ENCODE measurements at places on chromosomes 1 and 21.

- DNase-seq = peak; percentile 11
Observed at GRCh38 chr1:39955547-39956539, 898 bp downstream of the MFSD2A start.

DNA sequence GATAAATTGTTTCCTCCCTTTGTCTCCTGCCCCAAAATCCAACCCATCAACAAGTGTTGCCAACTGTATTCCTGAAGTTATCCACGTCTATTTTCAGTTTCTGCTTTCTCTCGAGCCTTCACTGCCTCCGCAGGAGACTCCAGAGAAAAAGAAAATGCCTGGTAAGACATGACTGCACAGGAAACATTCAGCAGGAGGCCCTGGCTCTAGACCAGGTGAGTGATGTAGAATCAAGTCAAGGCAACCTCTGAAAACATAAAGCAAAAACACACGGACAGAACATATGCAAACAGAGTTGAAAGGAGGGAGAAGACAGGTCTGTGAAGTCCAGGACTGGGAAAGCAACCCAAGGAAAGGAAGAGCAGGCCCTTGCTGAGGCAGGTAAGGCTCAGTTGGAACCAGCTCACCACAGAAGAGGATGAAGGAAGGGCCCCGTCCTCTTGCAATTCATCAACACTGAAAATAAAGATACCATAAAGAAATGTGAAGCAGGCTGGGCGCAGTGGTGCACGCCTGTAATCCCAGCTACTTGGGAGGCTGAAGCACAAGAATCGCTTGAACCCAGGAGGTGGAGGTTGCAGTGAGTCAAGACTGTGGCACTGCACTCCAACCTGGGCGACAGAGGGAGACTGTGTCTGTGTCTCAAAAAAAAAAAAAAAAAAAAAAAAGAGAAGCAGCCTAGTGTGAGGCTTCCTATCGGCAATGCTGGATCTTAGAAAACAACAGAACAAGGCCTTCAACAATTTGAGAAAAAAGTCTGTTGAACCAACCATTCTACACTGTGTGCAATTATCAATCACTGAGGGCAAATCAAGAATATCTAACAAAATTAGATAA is 8.8 kb downstream of the NOL9 start:
- DNase-seq = no peak

DNA sequence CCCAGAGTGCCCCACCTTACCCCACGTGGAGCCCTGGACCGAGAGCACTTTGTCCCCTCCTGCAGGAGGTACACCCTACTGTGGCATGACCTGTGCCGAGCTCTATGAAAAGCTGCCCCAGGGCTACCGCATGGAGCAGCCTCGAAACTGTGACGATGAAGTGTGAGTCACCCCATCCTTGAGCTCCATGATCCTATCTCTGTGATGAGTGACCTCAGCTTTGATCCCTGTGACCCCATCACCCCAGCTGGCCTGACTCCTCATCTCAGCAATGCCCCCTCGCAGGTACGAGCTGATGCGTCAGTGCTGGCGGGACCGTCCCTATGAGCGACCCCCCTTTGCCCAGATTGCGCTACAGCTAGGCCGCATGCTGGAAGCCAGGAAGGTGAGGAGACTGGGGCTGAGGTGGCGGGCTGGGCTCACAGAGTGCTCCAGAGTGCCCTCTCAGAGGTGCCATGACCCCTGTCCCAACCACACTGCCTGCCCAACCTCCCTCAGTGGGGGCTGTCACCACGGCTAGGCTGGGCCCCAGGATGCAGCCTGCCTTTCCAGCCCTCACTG is 16.2 kb upstream of the MPL start:
- DNase-seq = no peak

- DNase-seq = no peak
Observed at GRCh38 chr21:42534421-42535378, 21.0 kb downstream of the SLC37A1 start.

DNA sequence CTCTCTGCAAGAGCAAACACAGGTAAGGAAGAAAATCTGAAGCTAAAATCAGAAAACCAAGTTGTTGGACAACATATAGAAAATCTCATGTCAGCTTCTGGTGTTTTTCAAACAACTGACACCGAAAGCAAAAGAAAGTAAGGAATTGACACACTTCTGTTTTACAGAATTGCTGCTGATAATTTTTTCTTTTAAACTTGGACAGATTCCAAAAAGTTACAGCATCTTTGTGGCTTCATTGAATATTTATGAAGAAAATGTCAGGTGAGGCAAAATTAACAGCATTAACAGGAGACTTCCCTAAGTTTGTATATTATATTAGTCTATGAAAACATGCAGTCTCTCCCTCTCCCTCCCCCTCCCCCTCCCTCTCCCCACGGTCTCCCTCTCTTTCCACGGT is 14.9 kb upstream of the CTSS start:
- DNase-seq = no peak

- DNase-seq = no peak
Observed at GRCh38 chr1:45015683-45016082, 3.6 kb downstream of the UROD start.

GRCh38 chr21:41926117-41926806 is 27.6 kb downstream of the C2CD2 start:
- no peak for DNase-seq

DNA sequence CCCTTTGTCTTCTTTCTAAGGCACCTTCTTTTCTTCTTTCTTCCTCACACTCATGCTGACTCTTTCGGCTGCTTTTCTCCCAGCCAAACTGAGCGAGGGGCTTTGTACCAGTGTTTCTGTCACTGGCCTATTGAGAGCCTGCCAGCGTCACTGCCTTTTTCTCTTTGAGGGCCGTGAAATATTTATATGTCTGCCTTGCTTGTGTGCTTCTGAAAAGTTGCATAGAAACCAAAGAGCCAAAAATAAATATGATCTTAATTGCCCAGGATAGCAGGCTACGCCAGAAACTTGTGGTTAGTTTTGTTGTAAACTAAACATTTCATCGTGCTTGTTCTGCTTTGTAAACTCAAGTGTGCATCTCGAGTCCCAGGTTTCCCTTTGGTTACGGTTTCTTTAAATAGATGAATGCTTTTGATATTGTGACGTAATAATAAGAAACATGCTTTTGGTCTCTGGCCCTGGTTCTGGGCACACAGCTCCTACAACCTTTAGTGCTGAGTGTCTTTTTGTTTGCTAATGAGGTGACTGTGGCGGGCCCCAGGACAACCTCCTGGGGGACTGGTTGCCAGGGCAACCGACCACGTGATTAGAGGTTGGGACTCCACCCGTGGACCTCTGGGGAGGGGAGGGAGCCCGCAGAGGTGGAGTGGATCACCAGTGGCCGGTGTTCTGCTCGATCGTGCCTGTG is 10.8 kb downstream of the SLC37A1 start:
- DNase-seq = no peak

DNA sequence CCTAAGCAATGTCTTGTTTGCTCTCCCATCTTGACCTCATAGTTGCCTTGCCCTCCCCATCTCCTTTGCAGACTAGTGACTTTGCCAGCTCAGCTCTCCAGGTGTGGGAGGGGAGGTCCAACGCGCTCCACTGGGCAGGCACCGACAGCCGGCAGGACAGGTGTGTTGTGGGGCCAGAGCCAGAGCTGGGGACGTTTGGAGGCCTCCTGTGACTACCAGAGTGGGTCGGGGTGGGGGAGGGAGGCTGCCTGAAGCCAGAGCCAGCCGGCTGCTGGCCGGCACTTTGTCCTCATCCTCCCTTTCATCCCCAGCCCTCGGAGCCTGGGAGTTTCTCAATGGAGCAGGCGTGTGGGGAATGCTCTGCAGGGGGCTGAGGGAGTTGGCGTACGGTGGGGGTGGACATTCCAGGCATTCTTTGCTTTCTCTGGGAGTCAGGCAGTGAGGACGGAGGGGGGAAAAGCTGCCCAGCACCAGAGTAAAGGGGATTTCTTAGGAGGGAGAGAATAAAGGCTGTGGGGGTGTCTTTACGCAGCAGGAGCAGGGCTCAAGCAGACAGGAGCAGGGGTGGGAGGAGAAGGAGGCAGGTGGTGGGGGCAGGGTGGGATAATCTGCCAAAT is 20.2 kb downstream of the NUAK2 start:
- no peak for DNase-seq

GRCh38 chr1:205766570-205766969 is 8.7 kb downstream of the RAB29 start:
- DNase-seq = no peak

DNA sequence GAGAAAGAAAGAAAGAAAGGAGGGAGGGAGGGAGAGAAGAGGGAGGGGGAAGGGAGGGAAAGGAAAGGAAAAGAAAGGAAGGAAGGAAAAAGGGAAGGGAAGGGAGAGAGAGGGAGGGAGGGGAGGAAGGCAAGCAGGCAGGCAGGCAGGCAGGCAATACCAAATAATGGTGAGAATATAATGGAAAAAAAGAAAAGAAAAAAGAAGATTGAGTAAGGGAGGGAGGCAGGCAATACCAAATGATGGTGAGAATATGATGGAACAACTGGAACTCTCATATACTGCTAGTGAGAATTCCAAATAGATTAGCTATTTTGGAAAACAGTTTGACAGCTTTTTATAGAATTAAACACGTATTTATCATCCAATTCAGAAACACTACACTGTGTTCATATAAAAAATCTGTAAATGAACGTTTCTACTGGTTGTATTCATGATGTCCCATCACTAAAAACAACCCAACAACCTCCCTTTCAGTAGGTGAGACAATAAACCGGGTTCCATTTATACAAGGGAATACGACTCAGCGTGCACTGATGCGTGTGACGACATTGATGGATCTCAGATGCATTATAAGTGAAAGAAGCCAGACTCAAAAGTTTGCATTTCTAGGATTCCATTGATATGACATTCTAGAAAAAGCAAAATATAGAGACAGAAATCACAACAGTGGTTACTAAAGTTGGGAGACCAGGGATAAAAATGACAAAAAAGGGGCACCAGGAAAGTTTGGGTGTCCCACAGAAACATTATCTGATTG is 226.4 kb downstream of the DSCAM start:
- no peak for DNase-seq

- DNase-seq = no peak
Observed at GRCh38 chr1:180988253-180988752, 34.4 kb downstream of the STX6 start.

DNA sequence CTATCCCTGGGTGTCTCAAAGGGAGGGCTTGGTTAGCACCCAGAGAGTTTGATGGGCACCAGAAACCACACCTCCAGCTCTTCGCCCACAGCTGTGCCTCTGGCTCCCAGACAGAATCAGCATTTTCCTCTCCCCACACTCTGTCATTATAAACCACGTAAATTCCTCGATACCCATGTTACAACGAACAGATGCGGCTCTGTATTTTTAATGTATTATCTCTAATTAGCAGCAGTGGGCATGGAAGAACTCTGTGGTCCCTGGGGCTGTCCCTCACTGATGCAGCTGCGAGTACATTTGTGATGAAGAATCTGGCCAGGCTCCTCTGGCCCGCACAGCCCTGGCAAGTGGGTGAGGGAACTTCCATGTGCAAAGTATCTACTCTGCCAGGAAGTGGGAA is 10.8 kb downstream of the HMGB4 start:
- DNase-seq = no peak

GRCh38 chr1:223337174-223337869 is 26.7 kb downstream of the SUSD4 start:
- DNase-seq = no peak

- no peak for DNase-seq
Observed at GRCh38 chr1:69081668-69082067, 486.1 kb upstream of the LRRC7 start.

DNA sequence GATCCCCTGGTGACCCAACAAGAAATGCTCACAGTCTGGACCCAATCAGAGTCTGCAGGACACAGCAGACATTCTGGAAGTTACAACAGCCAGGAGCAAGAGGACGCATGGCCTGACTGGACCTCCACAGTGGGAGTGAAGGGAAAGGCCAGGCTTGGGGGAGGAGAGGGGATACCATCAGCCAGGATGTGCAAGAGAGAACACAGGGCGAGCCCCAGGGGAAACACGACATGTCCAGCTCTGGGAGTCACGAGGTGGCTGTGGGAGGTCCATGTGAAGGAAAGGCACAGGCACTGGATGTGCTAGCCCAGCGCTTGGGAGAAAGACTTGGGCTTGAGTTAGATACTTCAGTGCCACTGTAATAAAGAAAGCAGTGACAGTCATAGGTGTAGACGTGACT is 87.3 kb downstream of the HSF2BP start:
- DNase-seq = no peak

DNA sequence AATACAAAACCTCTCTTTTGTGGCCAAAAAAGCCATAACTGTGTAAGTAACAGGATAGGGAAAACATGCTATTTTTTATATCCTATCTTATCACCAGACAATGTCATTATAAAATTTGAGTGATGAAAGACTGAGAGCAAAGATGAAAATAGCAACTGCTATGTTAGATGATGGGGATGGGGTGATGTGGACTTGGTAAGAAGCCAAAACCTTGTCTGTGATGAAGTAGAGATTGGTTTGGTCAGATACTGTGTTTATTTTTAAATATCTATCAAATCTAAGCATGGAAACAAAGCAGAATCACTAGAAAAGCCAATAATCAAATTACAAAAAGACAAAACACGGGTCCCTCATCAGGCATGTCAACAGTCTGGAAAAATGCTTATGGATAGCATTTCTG is 631.1 kb upstream of the NR5A2 start:
- DNase-seq = no peak

- DNase-seq = no peak
Observed at GRCh38 chr21:18524097-18524880, 120.7 kb upstream of the TMPRSS15 start.

- no peak for DNase-seq
Observed at GRCh38 chr1:116352349-116352813, 20.7 kb upstream of the ATP1A1 start.

- DNase-seq = no peak
Observed at GRCh38 chr1:29122682-29123052, 1.0 kb downstream of the TMEM200B start.

DNA sequence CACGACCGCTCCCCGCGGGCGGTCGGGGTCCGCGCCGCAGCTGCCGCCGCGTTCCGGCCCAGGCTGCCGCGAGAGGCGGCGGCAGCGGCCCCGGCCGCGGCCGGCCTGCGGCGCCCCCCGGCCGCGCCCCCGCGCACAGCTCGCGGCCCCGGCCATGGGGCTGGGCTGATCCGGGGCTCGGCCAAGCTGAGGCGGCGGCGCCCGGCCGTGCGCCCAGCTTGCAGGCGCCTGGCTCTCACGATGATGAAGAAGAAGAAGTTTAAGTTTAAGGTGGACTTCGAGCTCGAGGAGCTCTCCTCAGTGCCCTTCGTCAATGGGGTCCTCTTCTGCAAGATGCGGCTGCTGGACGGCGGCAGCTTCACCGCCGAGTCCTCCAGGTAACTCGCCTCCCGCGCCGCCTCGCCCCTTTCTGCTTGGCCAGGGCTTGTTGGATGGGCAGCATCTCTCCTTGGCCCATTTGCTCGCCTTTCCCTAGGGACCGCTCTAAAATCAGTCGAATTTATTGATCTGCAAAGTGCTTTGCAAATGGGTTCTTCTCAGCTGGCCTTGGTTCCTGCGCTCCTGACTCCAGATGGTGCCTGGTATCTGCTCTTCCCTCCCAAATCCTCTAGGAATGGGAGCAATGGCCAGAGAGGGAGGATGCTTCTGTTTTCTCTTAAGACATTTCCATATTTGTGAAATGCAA is 431 bp downstream of the EEIG2 start:
- DNase-seq = peak; percentile 9

All from effector memory CD4-positive, alpha-beta T cell (primary cell).